Spleen (tissue), 13 donors: ENCODE measurements at places on chromosomes 5 and 9. TPM values are rescaled to one million over a fixed set of nuclear protein-coding genes. Genes with fewer than 3 reads are reported as not detected.
A peak's percentile ranks its signal among the peaks of the same experiment; 100 is the strongest.

- H3K36me3 ChIP-seq = no peaks in the 10 kb centered on the region
- no peak for DNase-seq
- no peak overlapping the region for H3K27ac ChIP-seq
- H3K4me3 ChIP-seq = no peak overlapping the region
Observed at GRCh38 chr5:67059744-67060490, 136.7 kb downstream of the CD180 start.

The CARTPT gene
- polyA plus RNA-seq = not detected

DNA sequence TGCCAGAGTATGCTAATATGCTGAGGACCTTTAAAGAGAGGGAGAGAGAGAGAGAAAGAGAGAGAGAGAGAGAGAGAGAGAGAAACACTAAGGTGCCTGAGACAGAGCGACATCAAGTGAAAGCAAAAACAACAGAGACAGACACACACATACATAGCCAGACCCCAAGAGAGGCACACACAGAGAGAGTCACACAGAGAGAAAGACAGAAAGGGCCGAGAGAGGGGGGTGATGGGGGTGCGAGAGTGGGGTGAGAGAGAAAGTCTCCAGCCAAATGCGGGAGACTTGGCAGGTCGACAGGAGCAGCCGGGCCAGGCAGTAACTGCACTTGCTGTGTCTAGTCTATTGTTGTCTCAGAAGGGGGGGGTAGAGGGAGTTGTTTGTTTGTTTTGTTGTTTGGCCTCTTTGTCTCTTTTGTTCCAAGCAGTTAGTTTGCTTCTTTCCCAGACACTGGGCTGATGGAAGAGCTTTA, 30.1 kb upstream of the NFIB start:
- H3K27ac ChIP-seq = no peak overlapping the region
- H3K4me3 ChIP-seq = no peak overlapping the region
- DNase-seq = no peak
- peaks cover 36% of the 10 kb centered on the region for H3K27me3 ChIP-seq
- H3K4me1 ChIP-seq = no peaks in the 10 kb centered on the region
- no peaks in the 10 kb centered on the region for H3K36me3 ChIP-seq

GRCh38 chr9:126156898-126157297, 169.7 kb upstream of the MVB12B start:
- H3K36me3 ChIP-seq = no peaks in the 10 kb centered on the region
- peak; percentile 35 for DNase-seq
- no peak overlapping the region for H3K27ac ChIP-seq
- H3K4me1 ChIP-seq = no peaks in the 10 kb centered on the region

The IGIP gene
- polyA plus RNA-seq = 4.7 TPM

GRCh38 chr5:131810510-131811249, 13.9 kb upstream of the FNIP1 start:
- no peaks in the 10 kb centered on the region for H3K27me3 ChIP-seq
- no peaks in the 10 kb centered on the region for H3K36me3 ChIP-seq
- H3K4me3 ChIP-seq = no peak overlapping the region

DNA sequence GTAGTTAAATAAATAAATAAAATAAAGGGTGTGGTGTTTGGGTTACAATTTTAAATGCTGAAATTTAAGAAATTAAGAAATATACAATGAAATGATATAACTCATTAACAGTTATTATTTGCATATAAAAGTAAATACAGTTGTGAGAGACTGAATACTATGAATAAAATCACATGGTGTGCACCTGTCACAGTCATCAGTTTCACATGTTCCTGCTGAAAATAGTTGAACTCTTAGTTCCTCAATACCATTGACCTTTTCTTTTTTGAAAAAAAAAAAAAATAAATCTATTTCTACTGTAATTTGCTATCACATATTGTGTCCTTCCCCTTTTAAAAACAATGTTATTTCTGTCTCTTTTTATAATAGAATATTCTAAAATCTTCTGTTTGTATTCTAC, 130.9 kb upstream of the CHD1 start:
- H3K36me3 ChIP-seq = no peaks in the 10 kb centered on the region
- no peak overlapping the region for H3K27ac ChIP-seq
- H3K4me1 ChIP-seq = peaks cover 12% of the 10 kb centered on the region
- no peak overlapping the region for H3K4me3 ChIP-seq

The SLC27A6 gene
- polyA plus RNA-seq = 0.06 TPM

The PCDHB2 gene
- 0.13 TPM for polyA plus RNA-seq

- H3K27ac ChIP-seq = no peak overlapping the region
- H3K36me3 ChIP-seq = no peaks in the 10 kb centered on the region
- H3K4me1 ChIP-seq = no peaks in the 10 kb centered on the region
- H3K4me3 ChIP-seq = no peak overlapping the region
- DNase-seq = peak; percentile 74
Observed at GRCh38 chr5:94545870-94546625, 72.4 kb downstream of the KIAA0825 start.

- H3K27me3 ChIP-seq = no peaks in the 10 kb centered on the region
- no peak overlapping the region for H3K27ac ChIP-seq
- no peaks in the 10 kb centered on the region for H3K4me1 ChIP-seq
- no peaks in the 10 kb centered on the region for H3K36me3 ChIP-seq
- H3K4me3 ChIP-seq = no peak overlapping the region
Observed at GRCh38 chr5:122099060-122099790, 21.2 kb upstream of the LOX start.

DNA sequence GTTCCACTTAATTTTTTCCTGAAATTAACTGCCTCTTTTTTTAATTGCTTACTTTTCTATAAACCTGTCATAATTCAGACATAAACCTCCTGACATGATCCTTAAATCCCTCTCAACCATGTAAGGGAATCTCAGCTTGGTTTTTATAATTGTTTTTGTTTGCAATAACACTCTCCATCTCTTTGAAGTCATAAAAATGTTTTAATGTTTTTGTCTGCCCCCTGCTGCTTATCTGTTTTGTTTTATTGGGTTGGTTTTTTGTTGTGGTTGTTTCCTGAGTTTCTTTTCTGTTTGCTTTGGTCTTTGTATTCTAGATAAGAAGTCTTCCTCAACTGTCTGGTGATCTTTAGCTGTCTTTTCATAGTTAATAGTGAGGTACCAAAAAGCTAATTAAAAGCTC, 142.0 kb downstream of the CDH6 start:
- no peak for DNase-seq
- H3K4me1 ChIP-seq = no peaks in the 10 kb centered on the region
- H3K27me3 ChIP-seq = no peaks in the 10 kb centered on the region
- H3K27ac ChIP-seq = no peak overlapping the region

DNA sequence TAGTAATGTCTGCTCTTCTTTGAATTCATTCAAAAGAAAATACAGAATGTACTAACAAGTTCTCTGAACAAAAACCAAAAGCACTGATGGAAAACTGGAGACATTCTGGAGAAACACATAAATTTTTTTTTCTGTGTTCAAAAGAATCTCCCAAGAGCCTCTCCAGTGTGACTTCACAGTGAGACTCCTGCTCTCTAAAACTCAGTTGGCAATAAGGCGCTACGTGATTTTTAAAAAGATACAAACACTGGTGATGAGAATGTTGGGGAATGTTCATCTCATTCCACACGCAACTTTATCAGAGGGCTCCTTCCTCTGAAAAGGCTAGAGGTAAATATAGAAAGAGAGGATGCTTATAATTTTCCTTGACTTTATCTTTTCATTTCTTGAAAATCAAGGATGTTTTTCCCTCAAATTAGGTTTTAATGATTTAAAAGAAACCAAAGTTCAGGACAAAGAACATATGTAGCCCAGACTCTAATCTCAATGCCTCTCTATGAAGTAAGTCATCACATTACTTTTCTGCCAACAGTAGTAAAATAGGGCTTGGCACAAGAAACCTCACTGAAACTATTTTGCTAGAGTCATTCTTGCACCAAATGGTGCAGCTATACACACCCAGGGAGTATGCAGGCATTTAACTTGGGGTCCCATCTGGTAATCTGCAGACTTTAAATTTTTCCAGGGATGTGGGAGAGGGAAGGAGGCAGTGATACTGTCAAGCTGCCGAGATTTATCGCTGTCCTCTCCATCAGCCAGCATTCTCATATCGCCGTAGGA, 12.9 kb upstream of the AOPEP start:
- no peaks in the 10 kb centered on the region for H3K4me1 ChIP-seq
- no peak for DNase-seq
- H3K36me3 ChIP-seq = no peaks in the 10 kb centered on the region
- H3K4me3 ChIP-seq = no peak overlapping the region
- no peaks in the 10 kb centered on the region for H3K27me3 ChIP-seq

DNA sequence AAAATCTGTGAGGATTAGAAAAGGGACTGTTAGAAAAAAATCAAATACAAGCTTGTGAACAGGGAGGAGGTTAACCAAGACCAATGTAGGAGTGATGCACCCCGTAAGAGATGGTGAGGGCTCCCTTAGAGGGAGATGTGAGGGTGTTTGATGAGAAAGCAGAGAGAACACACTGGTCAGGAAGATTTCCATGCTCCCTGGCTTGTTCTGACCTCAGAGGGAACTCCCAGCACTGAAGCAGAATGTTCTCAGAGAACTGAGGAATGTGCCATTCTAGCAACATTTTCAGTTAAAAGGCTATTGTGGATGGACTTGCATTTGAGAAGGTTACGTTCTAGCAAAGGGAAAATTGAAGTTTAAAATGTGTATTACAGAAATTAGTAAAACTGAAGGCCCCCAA, 110.6 kb downstream of the HTR4 start:
- no peak for DNase-seq
- no peaks in the 10 kb centered on the region for H3K27me3 ChIP-seq
- no peaks in the 10 kb centered on the region for H3K4me1 ChIP-seq
- no peak overlapping the region for H3K4me3 ChIP-seq

The LIFR gene
- polyA plus RNA-seq = 6.8 TPM

- no peak overlapping the region for H3K27ac ChIP-seq
- no peak for DNase-seq
- no peak overlapping the region for H3K4me3 ChIP-seq
- H3K36me3 ChIP-seq = no peaks in the 10 kb centered on the region
Observed at GRCh38 chr9:110588296-110588695, 8.8 kb upstream of the SVEP1 start.

- no peaks in the 10 kb centered on the region for H3K36me3 ChIP-seq
- DNase-seq = no peak
- H3K27ac ChIP-seq = no peak overlapping the region
- no peaks in the 10 kb centered on the region for H3K4me1 ChIP-seq
- H3K27me3 ChIP-seq = no peaks in the 10 kb centered on the region
- H3K4me3 ChIP-seq = no peak overlapping the region
Observed at GRCh38 chr5:41253109-41253508, 39.8 kb upstream of the C6 start.

DNA sequence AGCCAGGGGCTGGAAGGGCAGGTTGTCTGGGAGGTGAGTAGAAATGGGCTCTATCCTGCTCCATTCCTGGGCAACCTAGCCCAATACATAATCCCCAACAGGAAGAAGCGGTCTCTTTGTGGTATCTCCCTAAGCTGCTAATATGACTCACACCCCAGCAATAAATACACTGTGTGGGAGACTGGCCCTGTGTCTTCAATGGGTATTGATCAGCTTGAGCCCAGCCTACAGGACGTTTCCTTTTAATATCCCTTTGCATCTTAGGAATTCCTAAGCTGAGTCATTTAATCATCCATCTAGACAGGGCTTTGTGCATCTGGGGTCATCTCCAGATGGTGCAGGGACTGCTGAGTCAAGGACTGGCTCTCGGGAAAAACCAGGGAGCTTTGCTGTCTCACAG, 207.0 kb upstream of the PANK3 start:
- no peak overlapping the region for H3K27ac ChIP-seq
- no peaks in the 10 kb centered on the region for H3K36me3 ChIP-seq

DNA sequence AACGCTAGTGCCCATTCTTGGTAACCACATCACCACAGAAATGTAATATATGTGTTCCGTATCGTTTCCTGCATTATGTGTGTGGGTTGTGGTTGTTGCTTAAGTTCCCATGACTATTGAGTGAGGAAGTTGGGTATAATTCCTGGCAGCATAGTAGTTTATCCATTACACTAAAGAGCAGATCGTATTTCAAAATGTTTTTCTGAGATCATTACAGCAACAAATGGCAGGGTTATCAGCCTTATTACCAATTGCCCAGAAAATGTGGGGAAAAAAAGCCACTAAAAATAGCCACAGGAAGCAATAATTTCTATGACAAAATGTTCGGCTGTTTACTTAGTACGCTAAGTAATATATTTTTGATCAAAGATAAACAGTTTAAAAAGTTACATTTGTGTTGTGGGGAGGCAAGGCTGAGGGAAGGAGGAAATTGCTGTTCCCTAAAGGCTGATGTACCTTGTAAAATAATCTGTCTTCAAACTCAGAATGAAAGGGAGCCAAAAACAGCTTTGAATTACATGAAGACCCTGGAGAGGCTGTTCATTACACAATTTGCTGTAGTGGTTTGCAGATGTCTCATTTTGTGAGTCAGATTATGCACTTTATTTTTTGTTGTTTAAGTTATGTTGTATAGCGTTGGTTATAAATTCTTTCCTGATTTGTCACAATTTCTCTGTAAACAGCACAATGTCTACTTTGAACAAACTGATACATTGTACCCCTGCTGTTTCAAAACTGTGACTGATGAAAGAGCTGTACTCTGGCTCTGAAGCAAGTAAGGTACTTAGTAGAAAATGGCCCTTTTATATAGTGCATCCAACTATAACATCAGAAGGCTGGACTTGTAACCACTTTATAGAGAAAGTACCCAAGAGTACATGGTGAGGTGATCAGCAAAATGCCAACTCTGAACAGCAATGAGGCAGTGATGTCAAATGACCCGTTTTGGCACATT, 1028.5 kb downstream of the NR2F1-AS1 start:
- H3K27me3 ChIP-seq = no peaks in the 10 kb centered on the region
- no peaks in the 10 kb centered on the region for H3K4me1 ChIP-seq
- H3K27ac ChIP-seq = no peak overlapping the region
- H3K36me3 ChIP-seq = no peaks in the 10 kb centered on the region
- DNase-seq = no peak

DNA sequence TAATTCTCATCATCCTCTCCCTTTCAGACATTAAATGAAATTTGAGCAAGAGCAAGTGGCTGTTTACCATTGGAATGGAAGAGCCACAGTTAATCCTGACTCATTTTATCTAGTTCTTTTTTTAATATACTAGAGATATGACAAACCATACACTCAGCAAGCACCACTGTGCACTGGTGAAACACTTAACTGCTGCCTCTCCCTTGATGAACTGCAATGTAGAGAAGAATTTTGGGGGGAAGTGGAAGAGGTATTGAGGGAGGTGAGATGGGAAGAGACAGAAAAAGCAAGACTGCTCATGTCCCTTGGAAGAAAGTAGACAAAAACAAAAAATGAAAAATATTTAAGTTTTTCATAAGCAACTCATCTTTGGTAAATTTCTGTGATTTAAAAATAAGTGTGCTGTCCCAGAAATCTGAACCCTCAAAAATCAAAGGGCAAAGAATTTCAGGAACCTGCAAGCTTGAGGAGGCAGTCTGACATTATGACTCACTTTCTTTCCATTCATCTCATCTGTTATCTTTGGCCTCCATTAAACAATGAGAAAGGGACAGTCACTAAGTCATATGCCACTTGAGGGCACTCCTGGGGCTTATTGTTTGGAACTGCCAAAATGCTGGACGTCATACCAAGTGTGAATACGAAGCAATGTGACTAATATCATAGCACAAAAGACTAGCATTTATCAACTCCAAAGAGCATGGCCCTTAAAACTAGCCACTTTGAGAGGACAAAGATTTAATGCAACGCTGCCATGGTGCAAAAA, 566.8 kb upstream of the DMAC1 start:
- H3K4me1 ChIP-seq = no peaks in the 10 kb centered on the region
- no peaks in the 10 kb centered on the region for H3K36me3 ChIP-seq
- no peak for DNase-seq
- no peak overlapping the region for H3K27ac ChIP-seq
- H3K27me3 ChIP-seq = no peaks in the 10 kb centered on the region

The BTNL8 gene
- polyA plus RNA-seq = 0.42 TPM
